ENCODE measurements at places on chromosomes 7 and 10. TPM values are rescaled to one million over a fixed set of nuclear protein-coding genes. Genes with fewer than 3 reads are reported as not detected.

Gene ACTL6B
- not detected for total RNA-seq

Gene NODAL
- total RNA-seq = not detected

Gene MAGI2
- total RNA-seq = 2.4 TPM

Gene NPTX2
- total RNA-seq = 0.89 TPM

DNA sequence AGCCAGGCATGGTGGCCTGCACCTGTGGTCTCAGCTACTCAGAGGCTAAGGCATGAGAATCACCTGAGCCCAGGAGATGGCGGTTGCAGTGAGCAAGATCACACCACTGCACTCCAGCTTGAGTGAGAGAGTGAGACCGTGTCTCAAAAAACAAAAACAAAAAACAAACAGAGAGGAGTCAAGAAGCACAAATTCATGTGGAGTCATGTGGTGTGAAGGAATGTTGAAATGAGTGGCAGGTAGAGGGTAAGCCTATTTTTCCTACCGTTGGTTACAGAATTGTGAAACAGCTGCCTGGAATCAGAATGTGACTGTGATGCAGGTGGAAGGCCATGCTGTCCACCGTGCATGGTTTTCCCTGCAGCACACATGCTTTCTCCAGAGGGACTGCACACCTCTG is 23.7 kb upstream of the NUB1 start:
- DNase-seq = no peak

GRCh38 chr7:24659505-24659904 is 86.3 kb downstream of the PALS2 start:
- DNase-seq = no peak

DNA sequence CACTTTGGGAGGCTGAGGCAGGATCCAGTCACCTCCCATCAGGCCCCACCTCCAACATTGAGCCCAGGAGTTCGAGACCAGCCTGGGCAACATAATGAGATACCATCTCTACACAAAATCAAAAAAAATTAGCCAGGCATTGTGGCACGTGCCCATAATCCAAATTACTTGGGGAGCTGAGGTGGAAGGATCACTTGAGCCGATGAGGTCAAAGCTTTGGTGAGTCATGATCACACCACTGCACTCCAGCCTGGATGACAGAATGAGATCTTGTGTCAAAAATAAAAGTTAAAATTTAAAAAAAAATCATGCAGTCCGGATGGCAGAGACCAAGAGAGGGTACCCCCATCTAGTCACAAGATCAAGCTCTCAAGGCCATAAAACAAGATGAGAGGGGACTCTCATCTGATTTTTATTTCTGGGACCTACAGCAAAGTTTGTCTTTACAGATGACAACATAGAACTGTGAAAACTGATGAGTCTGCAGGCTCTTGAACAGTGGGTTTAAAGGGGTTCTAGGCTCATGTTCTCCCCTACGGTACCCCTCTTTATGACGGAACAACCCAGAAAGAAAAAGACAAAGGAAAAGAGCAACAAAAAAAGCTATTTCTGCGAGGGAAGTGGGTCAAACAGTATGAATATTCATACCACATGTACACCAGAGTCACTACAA is 28.9 kb upstream of the CREB3L2 start:
- no peak for DNase-seq

Measured in colonic mucosa (tissue), 4 donors.